ENCODE measurements at places on chromosomes 11 and 22.

GRCh38 chr22:37569921-37570660 lies 9.8 kb downstream of the LGALS2 start:
- DNase-seq, result no peak

- DNase-seq, result no peak
Observed at GRCh38 chr11:62680825-62681240, 2.0 kb upstream of the UBXN1 start.

- DNase-seq, result no peak
Observed at GRCh38 chr22:31825513-31825912, 71.7 kb downstream of the DEPDC5 start.

GRCh38 chr22:37179622-37180420 lies 8.2 kb downstream of the C1QTNF6 start:
- no peak for DNase-seq
